ENCODE measurements at places on chromosomes 12 and 14. TPM values are rescaled to one million over a fixed set of nuclear protein-coding genes. Genes with fewer than 3 reads are reported as not detected.

KRT77 gene
- not detected for total RNA-seq

TMPRSS12 gene
- total RNA-seq = not detected

GLT8D2 gene
- 38.8 TPM for total RNA-seq

PIK3C2G gene
- not detected for total RNA-seq

LMO3 gene
- not detected for total RNA-seq

DHRS2 gene
- total RNA-seq = not detected

PTPRB gene
- total RNA-seq = 0.21 TPM

NEUROD4 gene
- total RNA-seq = not detected

HNF1A gene
- total RNA-seq = not detected

CMA1 gene
- not detected for total RNA-seq

PPP2R5C gene
- total RNA-seq = 95.0 TPM

CEBPE gene
- total RNA-seq = not detected

GPR132 gene
- 0.30 TPM for total RNA-seq

CDH24 gene
- 10.6 TPM for total RNA-seq

CLEC2B gene
- not detected for total RNA-seq

POTEG gene
- total RNA-seq = not detected

KRT3 gene
- total RNA-seq = not detected

TPH2 gene
- not detected for total RNA-seq

AQP2 gene
- not detected for total RNA-seq

C14orf180 gene
- total RNA-seq = not detected

DTX1 gene
- total RNA-seq = not detected

SPX gene
- total RNA-seq = 2.6 TPM

RPS26 gene
- total RNA-seq = 15.8 TPM

ASB2 gene
- not detected for total RNA-seq

NTN4 gene
- total RNA-seq = 336 TPM

HOXC11 gene
- total RNA-seq = not detected

TULP3 gene
- 27.1 TPM for total RNA-seq

GALNT8 gene
- total RNA-seq = 1.4 TPM

EVL gene
- 98.9 TPM for total RNA-seq

TCL1A gene
- total RNA-seq = not detected
